ENCODE measurements at places on chromosomes 4 and X. TPM values are rescaled to one million over a fixed set of nuclear protein-coding genes. Genes with fewer than 3 reads are reported as not detected.

DNA sequence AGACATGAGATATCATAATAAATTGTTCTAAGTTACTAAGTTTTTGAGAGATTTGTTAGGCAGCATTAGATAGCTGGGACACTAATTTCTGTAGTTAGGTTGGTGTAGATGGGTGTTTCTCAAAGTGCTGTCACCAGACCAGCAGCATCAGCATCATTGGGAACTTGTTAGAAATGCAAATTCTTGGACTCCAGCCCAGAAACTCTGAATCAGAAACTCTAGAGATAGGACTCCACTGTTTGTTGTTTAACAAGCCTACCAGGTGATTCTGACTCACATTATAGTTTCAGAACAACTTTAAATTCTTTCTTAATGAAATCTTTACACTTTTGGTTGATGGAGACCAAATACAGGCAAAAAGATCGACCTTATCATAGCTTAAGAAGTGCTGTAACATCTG, 173.7 kb downstream of the PABPC4L start:
- no peaks in the 10 kb centered on the region for H3K4me1 ChIP-seq
- no peaks in the 10 kb centered on the region for H3K36me3 ChIP-seq
- no peak overlapping the region for H3K27ac ChIP-seq
- no peak overlapping the region for H3K4me3 ChIP-seq
- DNase-seq, result no peak

DNA sequence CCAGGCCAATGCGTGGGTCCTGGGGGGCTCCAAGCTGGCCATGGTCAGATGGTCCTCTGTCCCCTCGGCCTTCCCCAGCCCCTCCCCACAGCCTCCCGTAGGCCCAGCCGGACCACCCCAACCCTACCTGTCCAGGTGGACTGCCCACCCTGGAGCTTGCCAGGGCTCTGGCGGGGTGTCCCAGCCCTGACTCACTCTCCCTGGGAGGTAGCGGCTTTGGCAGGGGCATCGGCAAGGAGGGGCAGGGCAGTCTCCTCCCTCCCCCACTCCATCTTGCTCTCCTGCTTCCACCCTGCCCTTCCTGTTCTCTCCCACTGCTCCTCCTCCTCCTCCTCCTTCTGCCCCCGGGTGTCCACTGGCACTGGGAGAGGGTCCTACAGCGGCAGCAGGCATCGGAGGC, 7.4 kb downstream of the BGN start:
- no peak overlapping the region for H3K4me3 ChIP-seq
- DNase-seq, result no peak
- H3K4me1 ChIP-seq, result peaks cover 18% of the 10 kb centered on the region
- no peaks in the 10 kb centered on the region for H3K36me3 ChIP-seq
- H3K27me3 ChIP-seq, result no peaks in the 10 kb centered on the region

DNA sequence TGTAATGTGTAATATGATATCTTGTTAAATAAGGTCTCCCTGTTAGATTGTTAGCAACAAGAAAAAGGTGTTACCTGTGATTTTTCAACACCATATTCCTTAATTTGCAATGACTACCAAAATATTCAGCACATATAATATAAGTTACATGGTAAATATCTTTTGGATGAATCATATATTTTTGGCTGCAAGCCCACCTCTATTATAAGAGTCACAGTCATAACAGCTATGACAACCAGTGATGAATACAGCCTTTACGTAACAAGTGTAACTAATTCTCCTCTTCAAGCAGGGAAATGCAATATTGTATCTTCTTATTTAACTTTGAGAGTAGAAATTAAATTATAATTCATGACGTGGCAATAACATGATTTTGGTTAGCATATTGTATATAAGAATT, 187.0 kb downstream of the NLGN4X start:
- no peak for DNase-seq
- no peaks in the 10 kb centered on the region for H3K36me3 ChIP-seq
- H3K27ac ChIP-seq, result no peak overlapping the region
- no peaks in the 10 kb centered on the region for H3K27me3 ChIP-seq
- H3K4me3 ChIP-seq, result no peak overlapping the region

- no peaks in the 10 kb centered on the region for H3K4me1 ChIP-seq
- H3K36me3 ChIP-seq, result peaks cover 31% of the 10 kb centered on the region
- H3K27me3 ChIP-seq, result peaks cover 16% of the 10 kb centered on the region
- no peak for DNase-seq
- H3K27ac ChIP-seq, result no peak overlapping the region
These were observed 12.7 kb upstream of the GTPBP6 start for GRCh38 chrX:331151-331824.

DNA sequence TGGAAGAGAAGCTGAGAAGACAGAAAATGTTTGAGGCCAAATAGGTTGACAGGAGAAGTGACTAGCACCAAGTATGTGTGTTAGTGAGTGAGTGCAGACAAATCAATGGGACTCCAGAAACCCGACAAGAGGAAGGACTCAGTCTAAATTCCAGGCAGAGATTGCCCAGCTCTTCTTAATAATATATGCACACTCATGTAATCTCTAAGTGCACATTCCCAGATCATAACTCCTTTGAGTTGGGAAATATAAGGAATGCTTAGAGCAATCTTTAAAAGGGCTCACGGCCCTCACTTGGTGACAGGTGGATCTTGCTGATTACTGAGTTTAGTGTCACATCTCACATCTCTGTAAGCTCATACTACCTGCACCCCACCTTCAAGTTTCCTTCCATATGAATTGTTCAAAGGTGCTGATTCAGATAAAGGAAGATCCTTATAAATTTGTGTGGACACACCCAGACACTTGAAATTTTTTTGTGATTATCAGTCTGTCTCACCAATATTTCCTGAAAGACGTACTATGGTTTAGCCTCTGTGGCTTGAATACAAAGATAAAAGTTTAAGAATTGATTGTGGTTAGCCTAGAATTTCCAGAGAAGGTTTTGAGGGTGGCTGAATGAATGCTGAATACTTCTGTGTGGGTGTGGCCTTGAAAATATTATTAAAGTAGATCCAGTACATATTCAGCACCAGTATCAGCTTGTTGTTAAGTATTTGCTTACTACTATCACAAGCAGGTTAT, 205.1 kb upstream of the UGT8 start:
- no peaks in the 10 kb centered on the region for H3K27me3 ChIP-seq
- H3K4me1 ChIP-seq, result no peaks in the 10 kb centered on the region
- no peak overlapping the region for H3K27ac ChIP-seq
- no peak for DNase-seq
- H3K36me3 ChIP-seq, result no peaks in the 10 kb centered on the region
- H3K4me3 ChIP-seq, result no peak overlapping the region

- H3K27ac ChIP-seq, result no peak overlapping the region
- H3K4me3 ChIP-seq, result peak overlapping the region; percentile 20
- no peak for DNase-seq
- peaks cover 39% of the 10 kb centered on the region for H3K4me1 ChIP-seq
These were observed 3.1 kb downstream of the DCAF16 start for GRCh38 chr4:17807446-17807845.

DNA sequence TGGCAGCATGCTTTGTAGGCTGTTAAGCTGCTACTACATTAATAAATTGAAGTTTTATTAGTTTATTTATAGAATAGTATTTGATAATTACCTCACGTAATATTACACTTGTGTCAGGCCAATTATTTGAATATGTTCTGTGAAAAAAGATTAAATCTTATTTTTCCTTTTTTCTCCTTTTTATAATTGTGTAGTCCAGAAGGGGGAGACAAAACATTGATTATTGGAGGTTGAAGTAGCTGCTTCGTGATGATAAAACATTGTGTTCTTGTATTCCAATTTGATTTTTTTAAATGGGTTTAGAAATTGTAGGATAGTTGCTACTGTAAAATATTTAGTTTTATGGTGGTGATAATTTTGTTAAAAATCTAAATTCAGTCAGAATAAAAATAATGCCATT, 85.7 kb downstream of the DIAPH2 start:
- no peaks in the 10 kb centered on the region for H3K36me3 ChIP-seq
- H3K27me3 ChIP-seq, result no peaks in the 10 kb centered on the region
- no peak overlapping the region for H3K4me3 ChIP-seq
- no peak for DNase-seq
- H3K27ac ChIP-seq, result no peak overlapping the region

DNA sequence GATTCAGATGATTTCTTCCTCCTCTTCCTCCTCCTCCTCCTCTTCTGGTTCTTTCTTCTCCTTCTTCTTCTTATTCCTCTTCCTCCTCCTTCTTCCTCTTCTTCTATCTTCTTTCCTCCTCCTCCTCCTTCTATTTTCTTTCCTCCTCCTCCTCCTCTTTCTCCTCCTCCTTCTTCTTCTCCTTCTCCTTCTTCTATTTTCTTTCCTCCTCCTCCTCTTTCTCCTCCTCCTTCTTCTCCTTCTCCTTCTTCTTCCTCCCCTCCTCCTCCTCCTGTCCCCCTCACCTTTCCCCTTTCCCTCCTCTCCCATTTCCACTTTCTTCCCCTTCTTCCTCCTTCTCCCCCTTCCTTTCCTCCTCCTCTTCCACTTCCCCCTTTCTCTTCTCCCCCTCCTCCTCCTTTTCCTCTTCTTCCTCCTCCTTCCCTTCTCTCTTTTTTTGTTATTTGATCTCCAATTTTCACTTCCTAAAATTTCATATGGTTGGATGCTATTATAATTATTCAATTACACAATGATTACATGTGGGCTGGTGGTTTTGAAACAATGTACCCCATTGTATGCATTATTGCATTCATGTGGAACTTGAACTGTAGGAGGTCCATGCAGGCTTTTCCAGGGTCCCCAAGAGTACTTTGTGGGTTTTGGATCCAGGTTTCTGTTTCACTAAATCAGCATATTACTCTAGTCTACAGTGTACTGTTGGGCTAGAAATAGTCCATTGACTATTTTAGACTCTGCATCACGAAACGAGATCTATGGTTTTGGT, 68.1 kb downstream of the SORBS2 start:
- H3K4me3 ChIP-seq, result no peak overlapping the region
- peak overlapping the region; percentile 30 for H3K27ac ChIP-seq
- H3K27me3 ChIP-seq, result no peaks in the 10 kb centered on the region
- no peaks in the 10 kb centered on the region for H3K36me3 ChIP-seq
- H3K4me1 ChIP-seq, result peaks cover 88% of the 10 kb centered on the region
- no peak for DNase-seq

- no peaks in the 10 kb centered on the region for H3K4me1 ChIP-seq
- H3K27ac ChIP-seq, result no peak overlapping the region
- H3K27me3 ChIP-seq, result peaks cover 5% of the 10 kb centered on the region
- no peak overlapping the region for H3K4me3 ChIP-seq
These were observed 86.2 kb upstream of the HS3ST1 start for GRCh38 chr4:11514779-11515419.

DNA sequence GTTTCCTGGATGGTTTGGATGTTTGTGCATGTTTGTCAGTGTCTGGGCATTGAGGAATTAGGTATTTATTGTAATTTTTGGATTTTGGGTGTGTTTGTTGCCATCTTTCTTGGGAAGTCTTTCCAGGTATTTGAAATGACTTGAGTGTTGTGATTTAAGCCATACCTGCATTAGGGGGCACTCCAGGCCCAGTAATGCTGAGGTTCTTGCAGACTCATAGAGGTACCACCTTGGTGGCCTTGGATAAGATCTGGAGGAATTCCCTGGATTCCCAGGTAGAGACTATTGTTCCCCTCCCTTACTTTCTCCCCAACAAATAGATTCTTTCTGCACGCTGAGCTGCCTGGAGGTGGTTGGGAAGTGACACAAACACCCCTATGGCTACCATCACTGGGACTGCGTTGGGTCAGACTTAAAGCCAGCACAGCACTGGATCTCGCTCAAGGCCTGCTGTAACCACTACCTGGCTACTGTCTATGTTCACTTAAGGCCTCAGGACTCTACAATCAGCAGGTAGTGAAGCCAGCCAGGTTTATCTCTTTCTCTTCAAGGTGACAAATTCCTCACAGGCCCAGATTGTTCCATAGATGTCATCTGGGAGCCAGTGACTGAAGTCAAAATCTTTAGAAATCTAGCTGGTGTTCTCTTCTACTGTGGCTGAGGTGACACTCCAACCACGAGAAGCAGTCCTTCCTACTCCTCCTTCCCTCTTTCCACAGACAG, 643.6 kb downstream of the PDHA2 start:
- no peaks in the 10 kb centered on the region for H3K27me3 ChIP-seq
- no peaks in the 10 kb centered on the region for H3K4me1 ChIP-seq
- DNase-seq, result no peak
- H3K27ac ChIP-seq, result no peak overlapping the region

CSN1S1 gene
- not detected for total RNA-seq

ENPP6 gene
- total RNA-seq, result 0.07 TPM

PNMA6F gene
- not detected for total RNA-seq

MTM1 gene
- total RNA-seq, result 11.9 TPM

MXD4 gene
- 27.4 TPM for total RNA-seq

PHKA1 gene
- 11.0 TPM for total RNA-seq
